Natural killer cell treated with Interleukin-12 subunit alpha and Interleukin-12 subunit beta and Interleukin-15 and Interleukin-18, amount 100 ng/mL, for 72 hours (primary cell): ENCODE measurements at places on chromosomes 3 and 15. TPM values are rescaled to one million over a fixed set of nuclear protein-coding genes. Genes with fewer than 3 reads are reported as not detected.

The DZIP3 gene
- 7.7 TPM for total RNA-seq

The GRM7 gene
- total RNA-seq: not detected

The COL8A1 gene
- total RNA-seq: not detected

The GABRA5 gene
- total RNA-seq: not detected

The HCN4 gene
- total RNA-seq: not detected

DNA sequence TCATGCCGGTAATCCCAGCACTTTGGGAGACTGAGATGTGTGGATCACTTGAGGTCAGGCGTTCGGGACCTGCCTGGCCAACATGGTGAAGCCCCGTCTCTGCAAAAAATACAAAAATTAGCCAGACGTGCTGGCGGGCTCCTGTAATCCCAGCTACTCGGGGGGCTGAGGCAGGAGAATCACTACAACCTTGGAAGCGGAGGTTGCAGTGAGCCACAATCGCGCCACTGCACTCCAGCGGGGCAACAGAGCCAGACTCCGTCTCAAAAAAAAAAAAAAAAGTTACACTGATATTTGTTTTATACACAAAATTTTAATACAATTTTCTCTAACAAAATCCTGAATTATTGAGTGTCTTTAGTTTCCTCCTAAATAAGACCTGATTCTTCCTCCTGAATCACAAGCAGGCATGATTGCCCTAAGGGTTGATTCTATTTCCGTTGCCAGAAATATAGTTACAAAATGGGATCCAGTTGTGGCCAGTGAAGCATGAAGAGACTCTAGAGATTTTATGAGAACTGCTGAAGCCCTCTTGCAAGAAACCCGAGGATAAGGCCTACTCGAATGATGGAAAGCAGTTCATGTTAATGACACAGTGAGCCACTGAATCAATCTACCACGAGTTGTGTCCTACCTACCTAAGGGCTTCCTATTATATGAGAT is 9.6 kb upstream of the SMARCC1 start:
- no peak for DNase-seq

DNA sequence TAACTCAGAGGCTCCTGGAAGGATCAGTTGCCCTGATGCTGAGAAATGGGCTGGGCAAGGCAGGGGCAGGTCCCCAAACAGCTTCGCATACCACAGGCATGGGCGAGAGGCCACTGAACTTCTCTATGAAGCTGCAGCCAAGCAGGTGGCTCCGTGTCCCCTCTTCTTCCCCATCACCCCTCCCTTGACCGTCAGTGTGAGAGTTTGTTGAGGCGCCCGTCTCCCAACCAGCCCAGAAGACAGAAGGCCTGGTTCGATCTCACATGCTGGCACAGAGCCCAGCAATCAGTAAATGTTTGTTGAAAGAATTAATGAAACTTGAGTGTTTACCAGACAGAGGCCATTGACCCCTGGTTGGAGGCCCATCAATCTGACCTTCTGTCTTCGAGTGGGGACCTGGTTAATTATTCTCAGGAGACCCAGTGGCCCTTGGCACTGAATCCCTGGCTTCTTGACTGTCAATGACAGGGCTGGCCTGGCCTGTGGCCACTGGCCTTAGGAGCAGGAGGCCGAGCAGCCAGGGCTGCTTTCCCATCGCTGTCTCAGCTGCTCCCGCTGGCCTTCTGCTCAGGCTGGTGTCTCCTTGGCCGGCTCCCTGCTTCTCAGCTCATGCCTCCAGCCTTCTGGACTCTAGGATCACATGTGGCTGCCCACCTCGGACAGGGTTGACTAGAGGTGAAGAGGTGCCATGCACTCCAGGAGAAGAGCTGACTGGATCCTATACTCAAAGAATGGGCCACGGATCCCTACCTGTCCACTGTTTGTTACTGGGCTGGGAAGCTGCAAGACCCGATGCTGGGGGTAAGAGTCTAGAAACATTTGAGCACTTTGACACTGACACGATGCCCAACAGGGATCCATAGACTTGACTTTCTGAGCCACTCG is 113.4 kb downstream of the ASB7 start:
- DNase-seq: no peak

DNA sequence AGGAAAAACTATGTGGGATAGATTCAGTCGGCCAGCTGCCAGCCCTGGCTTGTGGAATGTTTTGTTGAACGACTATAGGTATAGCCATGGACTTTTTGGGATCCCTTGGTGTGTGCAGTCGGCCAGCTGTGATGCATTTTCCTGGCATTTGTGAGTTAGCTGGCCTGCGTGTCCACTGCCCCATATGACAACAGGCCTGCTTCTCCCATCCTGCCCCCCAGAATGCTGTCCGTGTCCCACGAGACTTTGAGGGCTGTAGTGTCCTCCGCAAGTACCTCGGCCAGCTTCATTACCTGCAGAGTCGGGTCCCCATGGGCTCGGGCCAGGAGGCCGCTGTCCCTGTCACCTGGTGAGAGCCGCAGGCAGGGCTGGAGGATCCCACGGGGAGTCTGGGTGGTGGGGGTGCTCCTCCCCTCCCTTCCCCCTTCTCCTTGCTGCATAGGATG is 23.6 kb downstream of the PTPN23 start:
- no peak for DNase-seq

- peak; percentile 65 for DNase-seq
Observed at GRCh38 chr15:58066042-58066867, 744 bp upstream of the ALDH1A2 start.

DNA sequence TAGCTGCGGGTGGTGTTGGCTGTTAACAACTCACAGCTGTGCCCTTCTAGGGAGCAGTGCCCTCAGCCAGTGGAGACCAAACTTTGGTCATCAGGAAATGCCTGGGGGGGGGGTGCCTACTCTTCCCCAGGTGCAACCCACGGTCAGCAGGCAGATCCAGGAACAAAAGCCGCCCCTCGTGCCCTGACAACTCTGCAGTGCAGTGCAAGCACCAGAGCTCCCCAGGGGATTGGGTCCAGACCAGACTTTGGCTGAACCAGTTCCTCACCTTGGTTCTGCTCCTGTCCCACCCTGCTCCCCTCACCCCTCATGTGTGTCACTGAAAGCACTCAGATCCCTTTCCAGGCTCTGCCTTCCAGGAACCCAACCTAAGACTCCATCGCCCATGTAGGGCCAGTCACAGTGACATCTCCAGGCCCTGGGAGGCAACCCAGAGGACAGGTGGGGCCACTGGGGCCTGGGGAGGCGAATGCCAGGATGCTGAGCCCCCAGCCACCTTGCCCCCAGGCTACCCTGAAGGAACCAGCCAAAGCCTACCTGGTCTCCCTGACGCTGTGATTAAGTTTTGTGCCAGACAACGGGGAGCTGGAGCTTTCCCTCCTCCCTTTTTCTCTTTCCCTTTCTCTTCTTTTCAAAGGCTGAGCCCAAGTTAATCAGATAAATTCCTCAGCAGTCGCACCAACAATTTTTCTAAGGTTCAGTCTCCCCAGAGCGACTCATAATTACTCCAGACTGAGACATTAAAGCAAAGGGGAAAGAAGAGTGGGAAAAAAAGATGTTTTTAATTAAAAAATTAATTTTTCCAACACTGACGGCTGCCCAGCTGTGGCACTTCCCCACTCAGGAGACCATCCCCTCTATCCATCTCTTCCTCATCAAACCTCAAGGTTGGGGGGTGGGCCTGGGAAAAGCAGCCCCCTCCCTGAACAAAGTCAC is 207.5 kb upstream of the LINGO1 start:
- DNase-seq: peak; percentile 39

GRCh38 chr15:81282911-81283310 is 41.0 kb downstream of the STARD5 start:
- DNase-seq: no peak

DNA sequence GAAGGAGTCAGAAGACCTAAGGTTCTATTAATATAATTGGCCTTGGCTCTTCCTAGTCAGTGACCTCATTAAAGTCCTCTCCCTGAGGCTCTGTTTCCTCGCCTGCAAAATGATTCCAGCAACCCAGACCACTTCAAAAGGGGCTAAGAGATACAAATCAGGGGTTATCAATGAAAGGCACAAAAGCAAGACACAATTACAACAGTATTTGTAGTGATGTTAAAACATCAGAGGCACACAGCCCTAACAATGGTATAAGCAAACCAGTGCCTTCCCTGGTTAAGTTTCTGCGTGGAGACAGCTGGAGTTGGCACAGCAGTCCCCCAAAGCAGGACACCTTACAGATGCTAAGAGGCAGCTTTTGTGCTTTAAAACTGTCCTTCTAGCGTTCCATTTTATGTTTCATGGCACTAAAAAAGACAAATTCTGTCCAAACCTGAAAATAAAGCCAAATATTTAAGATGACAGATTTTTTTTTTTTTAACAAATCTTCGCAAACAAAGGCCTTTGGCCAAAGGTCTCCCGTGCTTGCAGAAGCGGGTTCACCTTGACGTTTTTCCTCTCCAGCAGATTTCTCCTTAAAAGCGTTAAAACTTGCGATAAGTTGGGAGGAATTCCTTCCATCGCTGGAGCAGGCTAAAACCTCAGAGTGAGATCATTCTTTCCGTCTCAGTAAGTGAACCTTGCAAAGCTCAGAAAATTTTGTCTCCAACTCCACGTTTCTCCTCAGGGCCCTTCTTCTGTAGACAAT is 999 bp downstream of the ZNF280D start:
- no peak for DNase-seq

GRCh38 chr3:139897759-139898158 is 37.2 kb upstream of the CLSTN2 start:
- no peak for DNase-seq

DNA sequence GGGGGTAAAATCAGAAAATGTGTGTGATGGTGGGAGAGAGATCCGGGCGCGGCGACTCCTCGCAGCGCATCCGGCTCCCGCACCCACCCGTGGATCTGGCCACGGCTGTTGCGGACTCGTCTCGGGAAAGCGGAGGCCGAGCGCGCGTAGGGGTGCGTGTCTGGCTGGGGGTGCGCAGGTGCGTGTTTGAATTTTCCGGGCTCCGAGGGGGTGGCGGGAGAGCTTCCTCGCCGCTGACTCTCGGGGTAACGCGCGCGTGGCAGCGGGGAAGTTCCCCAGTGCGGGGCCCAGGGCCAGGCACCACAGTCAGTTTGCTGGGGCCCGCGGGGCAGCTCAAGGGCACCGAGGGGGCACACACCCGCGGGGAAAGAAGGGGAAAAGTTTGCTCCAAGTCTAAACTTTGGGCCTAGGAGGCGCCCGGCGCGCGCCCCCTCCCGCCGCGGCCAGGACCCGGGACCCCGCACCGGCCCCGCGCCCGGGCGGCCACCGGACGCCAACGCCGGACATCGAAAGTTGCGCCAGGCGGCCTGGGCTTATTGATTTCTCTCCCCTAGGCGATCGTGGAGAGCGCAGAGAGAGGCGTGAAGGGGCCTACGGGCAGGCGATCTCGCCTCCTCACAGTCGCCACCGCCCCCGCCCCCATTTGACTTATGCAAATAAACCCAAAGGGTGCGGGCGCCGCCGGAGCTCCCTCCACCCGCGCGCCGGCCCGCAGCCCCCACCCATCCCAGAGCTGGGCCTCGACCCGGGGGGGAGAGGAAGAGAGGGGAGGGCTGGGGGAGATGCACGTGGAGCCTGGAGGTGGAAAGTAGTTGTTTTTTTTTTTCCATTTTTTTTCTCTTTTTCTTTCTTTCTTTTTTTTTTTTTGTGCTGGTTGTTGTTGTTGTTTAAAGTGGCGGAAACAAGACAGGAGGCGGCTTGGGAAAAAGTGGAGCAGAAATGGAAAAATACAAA is 639 bp downstream of the FOXP1 start:
- DNase-seq: peak; percentile 80

- no peak for DNase-seq
Observed at GRCh38 chr3:877001-877400, 215.8 kb upstream of the CNTN6 start.

- DNase-seq: no peak
Observed at GRCh38 chr3:492586-493316, 296.2 kb downstream of the CHL1 start.
